ENCODE measurements at places on chromosomes 16 and 17.

DNA sequence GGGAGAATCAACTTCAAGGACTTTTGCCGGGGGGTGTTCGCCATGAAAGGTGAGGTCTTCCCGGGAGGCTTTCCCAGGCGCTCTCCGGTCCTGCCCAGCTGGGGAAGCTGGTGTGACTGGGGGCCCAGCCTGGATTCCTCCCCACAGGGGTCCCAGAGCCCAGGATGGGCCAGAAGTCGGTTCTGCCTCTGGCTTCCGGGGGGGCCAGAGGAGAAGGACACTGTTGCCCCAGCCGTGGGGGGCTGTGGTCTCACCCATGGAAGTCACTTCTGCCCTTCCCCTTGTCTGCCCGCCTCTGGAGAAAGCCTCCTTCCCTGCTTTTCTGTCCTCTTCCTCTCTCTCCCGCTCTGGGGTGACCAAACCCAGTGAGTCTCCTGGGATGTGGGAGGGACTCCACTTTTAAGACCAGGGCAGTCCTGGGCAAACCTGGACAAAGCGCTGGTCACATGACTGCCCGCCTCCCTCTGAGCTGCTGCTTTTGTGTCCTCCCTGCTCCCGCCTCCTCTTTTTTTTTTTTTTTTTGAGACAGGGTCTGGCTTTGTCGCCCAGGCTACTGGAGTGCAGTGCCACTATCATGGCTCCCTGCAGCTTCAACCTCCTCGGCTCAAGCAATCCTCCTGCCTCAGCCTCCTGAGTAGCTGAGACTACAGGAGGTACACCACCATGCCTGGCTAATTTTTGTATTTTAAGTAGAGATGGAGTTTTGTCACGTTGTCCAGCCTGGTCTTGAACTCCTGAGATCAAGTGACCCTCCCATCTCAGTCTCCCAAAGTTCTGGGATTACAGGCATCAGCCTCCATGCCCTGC is 40.6 kb downstream of the RAB11FIP4 start:
- no peak for DNase-seq

- no peak for DNase-seq
Measured at GRCh38 chr16:81462683-81463082, 18.1 kb downstream of the CMIP start.

- no peak for DNase-seq
Measured at GRCh38 chr17:81502471-81503017, 10.1 kb downstream of the ACTG1 start.

- DNase-seq: no peak
Measured at GRCh38 chr17:78117027-78117981, 11.3 kb downstream of the TMC6 start.

DNA sequence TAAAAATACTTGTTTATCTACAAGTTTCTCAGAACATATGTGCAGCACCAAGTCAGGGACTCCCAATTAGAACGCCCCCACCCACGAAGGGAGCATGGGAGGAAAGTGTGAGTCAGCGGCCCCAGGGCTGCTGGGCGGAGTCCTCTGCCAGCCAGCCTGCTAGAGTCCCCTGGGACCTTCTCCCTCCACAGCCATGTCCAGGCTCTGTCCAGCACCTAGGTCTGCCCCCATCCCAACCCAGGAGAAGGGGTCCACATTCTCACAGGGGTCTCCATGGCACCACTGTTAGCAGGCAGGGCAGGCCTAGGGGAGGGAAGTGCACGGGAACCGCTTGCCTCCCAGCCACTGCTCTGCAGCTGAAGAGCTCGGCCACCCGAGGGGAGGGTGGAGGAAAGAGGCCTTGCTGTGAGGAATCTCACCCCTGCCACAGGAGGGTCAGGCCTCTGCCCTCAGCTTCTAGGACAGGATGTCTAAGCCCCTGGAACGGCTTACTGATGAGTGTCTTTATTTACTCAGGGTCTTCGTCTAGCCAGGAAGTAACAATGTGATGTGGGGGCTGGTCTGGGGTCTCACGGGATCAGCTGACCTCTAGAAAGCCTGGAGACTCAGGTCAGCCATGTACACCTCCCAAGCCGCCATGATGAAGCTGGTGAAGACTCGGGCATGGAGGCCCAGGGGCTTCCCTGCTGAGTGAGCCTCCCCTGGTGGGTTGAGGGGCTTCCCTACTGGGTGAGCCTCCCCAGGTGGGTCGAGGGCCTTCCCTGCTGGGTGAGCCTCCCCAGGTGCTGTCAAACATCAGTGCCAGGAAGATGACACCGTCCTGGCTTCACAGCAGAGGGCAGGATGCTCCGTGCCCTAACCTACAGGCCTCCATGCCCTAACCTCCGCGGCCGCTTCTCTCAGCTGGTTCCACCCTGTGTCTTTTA is 190.3 kb downstream of the RBFOX3 start:
- no peak for DNase-seq

GRCh38 chr17:57154921-57155320 is 69.9 kb downstream of the AKAP1 start:
- no peak for DNase-seq

DNA sequence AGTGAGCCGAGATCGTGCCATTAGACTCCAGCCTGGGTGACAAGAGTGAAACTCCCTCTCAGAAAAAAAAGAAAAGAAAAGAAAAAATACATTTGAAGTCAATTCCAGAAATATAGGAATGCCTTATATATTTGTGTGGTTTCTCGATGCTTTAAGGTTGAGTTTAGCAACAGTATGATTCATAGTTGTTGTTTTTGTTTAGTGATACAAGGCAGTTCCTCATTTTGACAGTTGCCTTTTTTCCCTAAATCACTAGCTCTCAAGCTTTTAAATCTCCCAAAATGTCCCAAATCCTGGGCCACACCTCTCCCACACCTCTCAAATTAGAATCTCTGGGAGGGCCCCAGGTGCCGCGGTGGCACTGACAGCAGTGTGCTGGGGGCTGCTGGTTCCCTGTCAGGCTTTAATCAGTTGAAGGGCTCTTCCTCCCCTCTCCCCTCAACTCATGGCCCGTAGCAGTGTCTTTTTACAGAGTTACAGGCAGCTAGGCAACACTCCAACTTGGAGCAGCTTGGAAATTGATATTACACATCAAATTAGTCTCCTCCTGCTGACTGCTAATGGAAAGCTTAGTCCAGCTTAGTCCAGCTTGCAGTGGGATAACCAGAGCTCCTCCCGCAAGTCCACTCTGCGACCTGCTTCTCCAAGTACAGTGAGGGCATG is 58.4 kb downstream of the EPN2 start:
- DNase-seq: no peak

DNA sequence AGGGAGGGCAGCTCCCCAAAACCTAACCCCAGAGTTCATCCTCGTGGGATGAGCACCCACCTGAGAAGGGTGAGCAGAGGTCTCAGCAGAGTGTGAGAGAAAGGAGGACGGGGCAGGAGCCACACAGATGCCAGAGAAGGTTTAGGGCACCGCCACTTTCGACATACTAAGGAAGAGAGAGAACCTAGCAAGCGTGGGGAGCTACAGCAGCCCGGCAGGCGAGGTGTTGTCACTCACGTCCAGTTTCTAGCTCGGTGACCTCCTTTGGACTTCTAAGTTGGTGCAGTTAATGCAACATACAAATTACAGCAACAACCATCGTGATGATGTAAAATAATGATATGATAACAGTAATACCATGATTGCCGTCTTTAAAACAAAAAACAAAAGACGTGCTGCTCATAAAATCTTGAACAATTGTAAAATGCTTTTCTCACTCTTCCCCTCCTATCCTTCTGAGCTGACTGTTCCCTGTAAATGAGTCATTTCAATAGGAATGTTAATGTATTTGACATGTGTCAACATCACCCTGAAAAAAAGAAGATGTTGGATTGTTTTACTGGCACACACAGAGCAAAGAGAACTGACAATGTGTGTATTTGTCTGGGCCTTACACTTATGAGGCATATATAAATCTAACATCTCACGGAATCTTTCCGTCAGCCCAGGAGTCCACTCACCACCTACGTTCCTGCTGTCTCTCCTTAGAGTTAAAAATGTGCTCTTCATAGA is 158.2 kb upstream of the MAF start:
- no peak for DNase-seq

DNA sequence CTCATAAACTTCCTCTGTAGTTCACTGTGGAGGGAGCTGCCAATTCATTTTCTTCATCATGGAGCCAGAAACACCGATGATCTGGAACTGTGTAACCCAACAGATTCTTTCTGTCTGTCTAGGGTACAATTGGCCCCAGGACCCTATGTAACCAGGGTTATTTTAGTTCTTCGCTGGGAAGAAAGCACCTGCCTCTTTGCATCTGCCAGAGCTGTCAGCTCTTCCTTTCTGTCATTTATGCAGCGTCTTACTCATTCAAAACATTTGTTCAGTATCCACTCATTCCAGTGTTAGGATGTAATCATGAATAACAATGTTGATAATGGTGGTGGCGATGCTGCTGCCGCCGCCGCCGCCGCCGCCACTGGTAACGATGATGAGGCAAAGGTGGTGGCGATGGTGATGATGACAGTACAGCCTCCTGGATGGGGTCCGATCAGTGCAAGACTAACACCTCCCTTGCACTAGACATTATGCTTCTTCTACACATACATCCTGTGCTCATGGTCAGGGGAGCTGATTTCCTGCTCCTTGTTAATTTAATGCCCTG is 46.1 kb downstream of the IRX5 start:
- DNase-seq: no peak

GRCh38 chr16:49492896-49493626 is 119.5 kb downstream of the C16orf78 start:
- DNase-seq: no peak

- DNase-seq: no peak
Measured at GRCh38 chr17:10336393-10336792, 36.4 kb downstream of the MYH13 start.

DNA sequence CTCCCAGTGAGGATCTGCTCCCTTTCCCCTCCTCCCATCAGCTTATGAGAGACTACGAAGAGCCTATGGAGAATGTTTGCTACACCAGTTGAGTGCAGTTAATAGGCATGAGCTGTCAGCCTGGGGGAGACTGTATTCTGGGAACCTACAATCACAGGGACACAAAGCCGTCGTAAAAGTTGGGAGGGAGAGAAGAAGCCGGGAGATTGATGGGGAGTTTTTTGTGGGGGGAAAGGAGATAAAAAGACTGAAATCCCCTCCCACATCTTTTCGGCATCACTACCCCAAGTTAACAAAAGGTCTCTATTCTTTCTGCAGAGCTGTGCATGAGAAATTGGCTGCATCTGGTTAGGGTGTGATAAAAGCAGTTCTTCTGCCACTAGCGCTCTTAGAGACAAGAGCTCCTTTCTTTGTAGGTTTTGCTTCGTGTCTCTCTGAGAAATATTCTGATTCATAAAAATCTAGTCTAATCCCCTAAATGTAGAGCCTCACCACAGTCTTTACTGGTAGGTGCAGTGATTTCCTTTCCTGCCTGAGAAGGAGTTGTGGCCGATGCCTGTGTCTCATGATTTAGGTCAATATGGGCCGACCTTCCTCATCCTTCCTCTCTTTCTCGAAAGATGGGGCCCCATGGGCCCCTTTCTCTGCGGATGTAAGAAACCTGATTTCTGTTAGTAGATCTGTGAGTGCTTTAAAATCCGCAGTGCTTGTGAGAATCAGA is 77.4 kb downstream of the BPTF start:
- no peak for DNase-seq

DNA sequence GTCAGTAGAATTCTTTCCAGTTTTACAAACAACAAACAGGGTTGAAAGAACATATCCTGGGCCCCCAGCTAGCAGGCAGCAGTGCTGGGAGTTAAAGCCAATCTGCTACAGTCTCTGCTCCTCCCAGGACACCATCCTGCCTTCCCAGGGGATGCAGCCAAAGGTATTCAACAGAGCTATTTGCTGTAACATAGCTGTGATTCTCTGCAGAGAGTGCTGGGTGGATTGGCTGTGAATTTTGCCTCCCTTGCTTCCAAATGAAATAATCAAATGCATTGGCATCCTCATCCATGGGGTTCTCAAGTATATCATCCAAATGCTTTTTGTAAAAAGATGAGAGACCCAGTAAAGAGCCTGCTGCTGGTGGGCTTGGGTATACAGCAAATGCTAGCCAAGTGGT is 124.3 kb downstream of the NPIPB5 start:
- no peak for DNase-seq

- DNase-seq: no peak
Measured at GRCh38 chr16:559411-560203, 587 bp upstream of the PRR35 start.

- DNase-seq: no peak
Measured at GRCh38 chr16:23505671-23506605, 4.4 kb downstream of the GGA2 start.

DNA sequence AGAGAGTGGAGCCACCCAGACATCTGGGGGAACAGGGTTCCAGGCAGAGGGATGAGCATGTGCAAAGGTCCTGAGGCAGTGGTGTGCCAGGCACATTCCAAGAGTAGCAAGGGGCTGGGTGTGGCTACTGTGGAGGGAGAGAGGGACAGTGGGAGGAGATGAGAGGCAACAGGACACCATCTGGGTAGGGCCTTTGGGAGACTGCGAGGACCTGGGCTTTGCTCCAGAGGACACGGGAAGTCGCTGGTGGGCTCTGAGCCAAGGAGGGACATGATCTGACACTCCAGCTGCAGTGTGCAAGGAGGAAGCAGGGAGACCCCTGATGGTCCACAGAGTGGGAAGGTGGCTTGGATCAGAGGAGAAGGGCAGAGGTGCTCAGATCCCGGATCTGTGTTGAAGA is 56.7 kb upstream of the MED9 start:
- no peak for DNase-seq

GRCh38 chr16:398561-399339 is 1.8 kb downstream of the NME4 start:
- no peak for DNase-seq

DNA sequence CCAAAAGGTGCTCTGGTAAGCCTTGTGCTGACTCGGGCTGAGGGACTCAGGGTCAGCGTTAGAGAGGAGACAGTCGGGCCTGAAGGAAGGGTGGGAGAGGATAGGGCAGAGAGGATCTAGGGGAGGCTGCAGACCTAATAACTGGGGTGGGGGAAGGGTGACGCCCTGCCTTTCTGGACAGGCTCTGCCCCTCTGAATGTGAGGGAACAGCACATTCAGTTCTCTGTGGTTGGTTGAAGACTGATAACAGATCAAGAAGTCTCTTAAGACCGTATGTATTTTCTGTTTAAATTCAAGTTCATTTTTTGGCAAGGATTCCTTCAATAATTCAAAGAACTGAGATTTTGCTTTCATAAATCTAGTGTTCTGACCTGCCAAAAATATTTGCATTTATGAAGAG is 56.2 kb upstream of the TEKT3 start:
- DNase-seq: no peak

- DNase-seq: no peak
Measured at GRCh38 chr16:86619239-86619794, 41.0 kb downstream of the FOXL1 start.

All from T follicular helper cell (primary cell).